Daoy (cell line): ENCODE measurements at places on chromosomes 12 and 14.
A peak's percentile ranks its signal among the peaks of the same experiment; 100 is the strongest.

GRCh38 chr12:77488041-77488620 lies 342.6 kb upstream of the NAV3 start:
- no peak for DNase-seq

DNA sequence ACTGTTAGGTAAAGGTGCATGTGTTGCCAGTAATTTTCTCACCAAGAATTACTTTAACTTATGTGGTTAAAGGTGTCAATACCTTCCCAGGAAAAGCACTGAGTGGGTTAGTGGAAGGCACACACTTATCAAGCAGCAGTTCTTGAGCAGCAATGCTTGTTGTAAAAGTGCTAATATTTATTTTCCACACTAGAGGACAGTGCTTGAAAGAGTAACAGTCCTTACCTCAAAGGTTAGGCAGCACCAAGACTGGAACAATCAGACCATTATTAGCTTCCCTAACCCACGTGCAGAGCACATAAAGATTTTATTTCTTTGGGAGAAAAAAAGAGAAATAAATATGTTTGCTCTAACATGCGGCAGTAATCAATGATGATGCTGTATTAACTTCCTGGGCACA lies 48.8 kb upstream of the KRR1 start:
- no peak for DNase-seq

- DNase-seq = no peak
Measured at GRCh38 chr14:75910048-75910447, 71.7 kb downstream of the TGFB3 start.

GRCh38 chr12:58372298-58372697 lies 430.9 kb downstream of the ATP23 start:
- DNase-seq = no peak

DNA sequence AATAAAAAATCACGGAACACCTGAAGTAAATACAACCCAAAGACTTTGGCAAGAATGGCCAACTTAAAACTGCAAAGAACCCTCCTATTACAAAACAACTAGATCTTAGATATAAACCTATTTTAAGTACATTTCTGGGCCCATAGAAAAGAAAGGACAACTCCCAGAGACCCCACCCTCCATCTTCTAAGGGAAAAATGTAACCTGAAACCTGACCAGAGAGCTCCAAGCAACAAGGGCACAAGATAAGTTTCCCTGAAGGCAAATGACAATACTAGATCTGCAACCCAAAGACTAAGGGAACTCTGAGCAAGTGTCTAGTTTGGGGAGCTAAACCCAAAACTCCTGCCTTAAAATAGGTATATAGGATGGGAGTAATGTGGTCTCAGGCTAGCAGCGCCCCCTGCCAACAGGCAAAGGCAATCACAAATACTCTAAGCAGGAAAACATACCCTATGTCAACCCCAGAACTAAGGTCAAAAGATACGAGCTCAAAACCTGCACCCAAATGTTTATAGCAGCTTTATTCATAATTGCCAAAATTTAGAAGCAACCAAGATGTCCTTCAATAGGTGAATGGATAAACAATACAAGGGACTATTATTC lies 218.9 kb downstream of the ITPR2 start:
- DNase-seq = peak; percentile 47

DNA sequence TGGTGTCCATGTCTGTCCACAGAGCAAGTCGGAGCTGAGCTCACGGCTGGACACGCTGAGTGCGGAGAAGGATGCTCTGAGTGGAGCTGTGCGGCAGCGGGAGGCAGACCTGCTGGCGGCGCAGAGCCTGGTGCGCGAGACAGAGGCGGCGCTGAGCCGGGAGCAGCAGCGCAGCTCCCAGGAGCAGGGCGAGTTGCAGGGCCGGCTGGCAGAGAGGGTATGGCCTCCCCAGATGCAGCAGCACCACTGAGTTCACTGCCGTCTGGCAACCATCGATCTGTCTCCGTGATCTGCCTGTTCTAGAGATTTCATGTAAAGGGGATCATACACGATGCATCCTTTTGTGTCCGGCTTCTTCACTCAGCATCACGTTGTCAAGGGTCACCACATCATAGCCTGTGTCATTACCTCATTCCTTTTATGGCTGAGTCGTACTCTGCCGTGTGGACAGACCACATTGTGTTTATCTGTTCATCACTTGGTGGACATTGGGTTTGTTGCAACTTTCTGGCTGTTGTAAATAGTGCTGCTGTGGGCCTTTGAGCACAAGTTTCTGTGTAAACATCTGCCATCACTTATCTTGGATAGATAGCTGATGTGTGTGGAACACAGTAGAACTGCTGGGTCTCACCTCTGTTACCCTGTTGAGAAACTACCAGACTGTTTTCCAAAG lies 21.9 kb downstream of the HIP1R start:
- no peak for DNase-seq

- DNase-seq = no peak
Measured at GRCh38 chr14:54698966-54699530, 132.1 kb downstream of the SAMD4A start.

GRCh38 chr14:49755378-49755777 lies 12.6 kb upstream of the KLHDC2 start:
- no peak for DNase-seq

DNA sequence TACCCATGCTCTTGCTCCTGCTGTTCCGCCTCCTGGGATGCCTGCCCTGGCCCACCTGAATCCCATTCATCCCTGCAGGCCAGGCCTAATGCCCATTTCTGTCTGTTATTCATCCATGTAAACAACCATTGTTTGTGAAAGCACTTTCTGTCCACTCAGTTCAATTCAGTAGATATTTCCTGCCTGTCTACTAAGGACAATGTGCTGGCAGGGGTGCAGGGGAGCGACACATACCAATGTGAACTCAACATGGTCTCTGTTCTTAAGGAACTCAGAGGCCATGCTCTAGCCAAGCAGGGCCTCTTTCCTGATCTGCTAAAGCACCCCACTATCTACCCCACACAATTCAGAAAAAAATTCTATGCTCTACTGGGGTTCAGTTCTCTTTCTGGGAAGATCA lies 88.5 kb upstream of the ZFP36L1 start:
- no peak for DNase-seq

- no peak for DNase-seq
Measured at GRCh38 chr14:80403036-80403435, 191.7 kb upstream of the DIO2 start.

GRCh38 chr12:24705741-24706358 lies 243.1 kb downstream of the BCAT1 start:
- no peak for DNase-seq

DNA sequence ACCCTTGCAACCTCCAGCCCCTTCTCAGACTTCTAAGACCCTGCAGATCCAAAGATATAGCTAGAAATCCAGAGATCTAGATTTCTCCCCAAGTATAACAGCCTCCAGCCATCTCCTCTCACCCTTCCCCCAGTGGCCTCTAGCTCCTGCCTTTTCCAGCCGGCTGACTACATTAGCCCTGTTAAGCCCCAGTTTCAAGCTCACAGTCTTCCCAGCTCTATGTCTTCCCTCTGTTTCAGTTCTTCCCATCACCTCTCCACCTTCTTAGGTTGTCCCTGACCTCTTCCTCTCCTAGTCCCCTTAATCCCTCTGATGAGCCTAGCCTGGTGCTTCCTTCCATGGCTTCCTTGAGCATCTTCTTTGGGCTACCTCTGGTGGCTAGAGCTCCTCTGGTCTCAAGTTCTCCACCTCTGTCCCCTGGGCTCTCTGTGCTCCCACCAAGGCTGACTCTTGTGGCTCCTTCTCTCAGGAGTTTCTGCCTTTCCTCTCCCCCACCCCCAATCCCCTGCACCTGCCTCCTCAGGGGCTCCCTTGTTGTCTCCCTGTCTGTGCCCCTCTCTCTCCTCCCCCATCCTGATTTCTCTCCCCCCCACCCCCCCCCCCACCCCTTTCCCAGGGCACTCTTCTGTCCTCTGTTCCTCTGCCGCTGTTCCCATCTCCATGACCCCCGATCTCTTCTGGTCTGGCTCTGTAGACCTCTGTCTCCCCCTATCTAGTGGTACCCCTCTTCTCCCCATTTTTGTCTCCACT lies 816 bp upstream of the GDF11 start:
- no peak for DNase-seq

GRCh38 chr14:105138551-105139111 lies 29.9 kb downstream of the JAG2 start:
- DNase-seq = no peak

GRCh38 chr14:49636866-49637265 lies 1.8 kb upstream of the DNAAF2 start:
- no peak for DNase-seq

- DNase-seq = no peak
Measured at GRCh38 chr14:72305561-72305960, 373.3 kb downstream of the RGS6 start.

DNA sequence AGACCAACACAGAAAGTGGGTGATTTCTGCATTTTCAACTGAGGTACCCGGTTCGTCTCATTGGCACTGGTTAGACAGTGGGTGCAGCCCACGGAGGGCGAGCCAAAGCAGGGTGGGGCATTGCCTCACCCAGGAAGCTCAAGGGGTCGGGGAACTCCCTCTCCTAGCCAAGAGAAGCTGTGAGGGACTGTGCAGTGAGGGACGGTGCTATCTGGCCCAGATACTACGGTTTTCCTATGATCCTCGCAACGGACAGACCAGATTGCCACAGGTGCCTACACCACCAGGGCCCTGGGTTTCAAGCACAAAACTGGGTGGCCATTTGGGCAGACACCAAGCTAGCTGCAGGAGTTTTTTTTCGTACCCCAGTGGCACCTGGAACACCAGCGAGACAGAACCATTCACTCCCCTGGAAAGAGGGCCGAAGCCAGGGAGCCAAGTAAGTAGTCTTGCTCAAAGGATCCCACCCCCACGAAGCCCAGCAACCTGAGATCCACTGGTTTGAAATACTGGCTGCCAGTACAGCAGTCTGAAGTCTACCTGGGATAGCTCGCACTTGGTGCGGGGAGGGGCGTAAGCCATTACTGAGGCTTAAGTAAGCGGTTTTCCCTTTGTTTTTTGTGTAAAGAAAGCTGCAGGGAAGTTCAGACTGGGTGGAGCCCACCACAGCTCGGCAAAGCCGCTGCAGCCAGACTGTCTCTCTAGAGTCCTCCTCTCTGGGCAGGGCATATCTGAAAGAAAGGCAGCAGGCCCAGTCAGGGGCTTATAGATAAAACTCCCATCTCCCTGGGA lies 25.5 kb upstream of the NAA30 start:
- no peak for DNase-seq

DNA sequence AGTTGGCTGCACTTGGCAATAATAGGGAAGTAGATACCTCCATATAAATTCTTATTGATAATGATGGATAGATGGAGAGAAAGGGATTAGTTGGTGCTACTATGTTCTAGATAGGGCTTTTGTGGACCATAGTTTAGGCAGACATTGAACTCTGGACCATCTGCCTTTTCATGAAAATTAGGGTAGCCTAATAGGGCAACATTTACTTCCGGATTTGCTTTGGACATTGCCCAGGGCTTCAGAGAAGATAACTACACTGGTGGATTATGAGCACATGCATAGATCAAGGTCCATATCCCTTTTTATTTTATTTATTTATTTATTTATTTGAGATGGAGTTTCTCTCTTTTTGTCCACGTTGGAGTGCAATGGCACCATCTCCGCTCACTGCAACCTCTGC lies 70.5 kb downstream of the FIGNL2 start:
- DNase-seq = no peak

DNA sequence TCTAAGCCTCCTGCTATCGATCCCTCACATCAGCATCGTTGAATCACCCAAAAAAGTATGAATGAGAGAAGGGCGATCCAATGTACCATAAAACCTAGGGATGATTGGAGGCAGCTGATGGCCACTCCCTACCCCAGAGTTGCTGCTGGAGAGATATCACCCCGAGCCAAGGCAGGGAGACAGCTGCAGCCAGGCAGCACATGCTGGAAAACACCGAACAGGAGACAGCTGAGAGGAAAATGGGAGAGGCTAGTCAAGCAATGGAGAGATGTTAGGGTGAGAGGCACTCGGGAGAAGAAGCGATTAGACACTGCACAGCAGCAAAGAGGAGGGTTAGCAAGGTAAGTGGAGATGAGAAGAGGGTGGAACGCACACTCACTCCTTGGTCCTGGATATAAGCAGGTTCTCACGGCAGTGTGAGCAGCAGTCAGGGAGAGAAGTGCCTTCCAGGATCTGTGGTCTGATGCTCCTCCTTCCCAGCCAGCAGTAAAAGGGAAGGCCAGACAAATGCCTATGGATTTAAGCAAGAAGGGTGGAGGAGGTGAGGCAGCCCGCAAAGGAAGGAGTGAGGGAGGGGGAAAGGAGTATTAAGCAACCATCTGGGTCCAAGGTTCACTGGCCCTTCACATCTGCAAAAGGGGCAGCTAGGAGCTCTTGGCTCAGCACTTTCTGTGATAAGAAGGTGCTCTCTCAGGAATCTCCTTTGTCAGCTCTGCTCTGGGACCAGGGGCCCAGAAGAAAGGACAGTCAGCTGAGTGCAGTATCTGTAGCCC lies at the start of gene SLC7A7:
Gene SLC7A7 (minus strand): TSS at position 495 of the 773 bp plus-strand sequence. CDS start 2,037 bp downstream, outside the sequence.
- DNase-seq = no peak

DNA sequence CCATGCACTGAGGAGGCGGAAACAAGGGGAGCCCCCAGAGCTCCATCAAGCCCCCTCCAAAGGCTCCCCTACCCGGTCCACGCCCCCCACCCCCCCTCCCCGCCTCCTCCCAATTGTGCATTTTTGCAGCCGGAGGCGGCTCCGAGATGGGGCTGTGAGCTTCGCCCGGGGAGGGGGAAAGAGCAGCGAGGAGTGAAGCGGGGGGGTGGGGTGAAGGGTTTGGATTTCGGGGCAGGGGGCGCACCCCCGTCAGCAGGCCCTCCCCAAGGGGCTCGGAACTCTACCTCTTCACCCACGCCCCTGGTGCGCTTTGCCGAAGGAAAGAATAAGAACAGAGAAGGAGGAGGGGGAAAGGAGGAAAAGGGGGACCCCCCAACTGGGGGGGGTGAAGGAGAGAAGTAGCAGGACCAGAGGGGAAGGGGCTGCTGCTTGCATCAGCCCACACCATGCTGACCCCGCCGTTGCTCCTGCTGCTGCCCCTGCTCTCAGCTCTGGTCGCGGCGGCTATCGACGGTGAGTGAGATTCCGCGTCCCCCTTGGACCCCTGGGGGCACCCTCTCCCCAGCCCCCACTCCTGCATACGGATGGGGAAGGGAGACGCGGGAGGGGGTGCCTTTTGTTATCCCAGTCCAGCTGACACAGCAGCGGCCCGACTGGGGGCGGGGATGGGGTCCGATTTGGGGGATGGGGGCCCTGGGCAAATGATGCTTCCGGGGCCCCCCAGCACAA lies 400 bp downstream of the LRP1 start:
- no peak for DNase-seq

GRCh38 chr12:45626965-45627364 lies 102.5 kb upstream of the ARID2 start:
- no peak for DNase-seq

DNA sequence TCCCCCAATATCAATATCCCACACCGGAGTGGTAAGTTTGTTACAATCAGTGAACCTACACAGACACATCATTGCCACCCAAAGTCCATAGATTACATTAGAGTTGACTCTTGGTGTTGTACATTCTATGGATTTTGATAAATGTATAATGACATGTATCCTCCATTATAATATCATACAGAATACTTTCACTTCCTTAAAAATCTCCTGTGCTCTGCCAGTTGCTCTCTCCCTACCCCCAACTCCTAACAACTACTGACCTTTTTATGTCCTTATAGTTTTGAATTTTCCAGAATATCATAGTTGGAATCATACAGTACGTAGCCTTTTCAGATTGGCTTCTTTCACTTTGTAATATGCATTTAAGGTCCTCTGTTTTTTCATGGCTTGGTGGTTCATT lies 48.4 kb downstream of the SLC4A8 start:
- no peak for DNase-seq
